ENCODE measurements at places on chromosomes 2 and 18.

DNA sequence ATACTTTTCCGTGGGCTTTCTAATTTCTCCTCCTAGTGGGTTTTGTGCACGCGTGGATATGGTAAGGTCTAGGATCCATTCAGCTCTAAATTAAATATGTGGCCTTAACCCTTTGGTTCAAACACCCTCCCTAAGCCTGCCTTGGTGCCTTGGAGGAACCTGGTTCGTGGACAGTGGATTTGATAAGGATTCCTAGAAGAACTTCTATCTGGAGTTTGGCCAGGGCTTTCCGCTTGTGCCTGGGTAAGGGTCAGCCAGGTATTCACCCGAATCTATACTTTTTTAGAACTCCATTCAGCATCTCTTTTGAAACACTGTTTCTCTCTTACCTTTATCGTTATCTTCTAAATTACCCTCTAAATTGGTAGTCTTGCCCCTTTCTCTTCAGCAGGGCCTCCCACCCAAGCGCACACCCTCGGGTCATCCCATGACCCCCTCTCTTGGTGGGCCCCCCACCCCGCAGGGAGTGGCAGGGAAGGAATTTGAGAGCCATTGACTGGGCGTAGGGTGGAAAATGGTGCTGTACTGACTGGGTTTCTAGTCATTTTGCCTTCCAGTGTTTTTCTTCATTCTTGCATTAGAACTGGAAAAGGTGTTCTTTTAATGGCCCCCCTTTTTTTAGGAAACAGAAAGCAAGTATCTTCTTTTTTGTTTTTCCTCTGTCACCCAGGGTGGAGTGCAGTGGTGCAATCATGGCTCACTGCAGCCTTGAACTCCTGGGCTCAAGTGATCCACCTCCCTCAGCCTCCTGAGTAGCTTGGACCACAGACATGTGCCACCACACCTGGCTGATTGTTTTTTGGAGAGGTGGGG is 1.8 kb downstream of the SOCS6 start:
- DNase-seq, result no peak

DNA sequence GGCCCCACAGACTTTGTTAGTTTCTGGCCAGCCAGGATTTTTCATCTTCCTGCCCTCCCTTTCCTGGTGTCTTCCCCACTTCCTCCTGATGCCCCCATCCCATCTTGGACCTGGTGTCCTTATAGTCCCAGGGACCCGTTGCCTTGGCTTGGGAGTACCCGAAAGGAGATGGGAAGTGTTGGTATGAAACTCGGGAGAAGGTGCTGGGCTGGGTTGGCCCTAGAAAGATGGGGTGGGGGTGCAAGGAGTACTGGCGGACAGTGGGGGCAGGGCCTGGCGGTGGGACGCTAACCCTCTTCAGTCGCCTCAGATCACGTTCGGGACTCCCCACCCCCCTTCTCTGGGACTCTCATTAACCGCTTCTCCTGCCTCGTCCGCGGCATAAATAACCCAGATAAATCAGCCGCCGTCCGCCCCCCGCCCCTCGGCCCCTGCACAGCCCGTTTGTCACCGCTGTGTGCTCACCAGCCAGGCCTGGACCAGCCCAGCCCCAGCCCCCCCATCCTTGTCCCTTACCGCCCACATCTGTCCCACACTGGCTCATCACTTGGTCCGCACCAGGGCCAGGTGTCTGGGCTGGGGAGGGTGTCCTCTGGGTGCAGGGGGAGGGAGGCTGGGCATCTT is 3.7 kb upstream of the ASIC4 start:
- no peak for DNase-seq

DNA sequence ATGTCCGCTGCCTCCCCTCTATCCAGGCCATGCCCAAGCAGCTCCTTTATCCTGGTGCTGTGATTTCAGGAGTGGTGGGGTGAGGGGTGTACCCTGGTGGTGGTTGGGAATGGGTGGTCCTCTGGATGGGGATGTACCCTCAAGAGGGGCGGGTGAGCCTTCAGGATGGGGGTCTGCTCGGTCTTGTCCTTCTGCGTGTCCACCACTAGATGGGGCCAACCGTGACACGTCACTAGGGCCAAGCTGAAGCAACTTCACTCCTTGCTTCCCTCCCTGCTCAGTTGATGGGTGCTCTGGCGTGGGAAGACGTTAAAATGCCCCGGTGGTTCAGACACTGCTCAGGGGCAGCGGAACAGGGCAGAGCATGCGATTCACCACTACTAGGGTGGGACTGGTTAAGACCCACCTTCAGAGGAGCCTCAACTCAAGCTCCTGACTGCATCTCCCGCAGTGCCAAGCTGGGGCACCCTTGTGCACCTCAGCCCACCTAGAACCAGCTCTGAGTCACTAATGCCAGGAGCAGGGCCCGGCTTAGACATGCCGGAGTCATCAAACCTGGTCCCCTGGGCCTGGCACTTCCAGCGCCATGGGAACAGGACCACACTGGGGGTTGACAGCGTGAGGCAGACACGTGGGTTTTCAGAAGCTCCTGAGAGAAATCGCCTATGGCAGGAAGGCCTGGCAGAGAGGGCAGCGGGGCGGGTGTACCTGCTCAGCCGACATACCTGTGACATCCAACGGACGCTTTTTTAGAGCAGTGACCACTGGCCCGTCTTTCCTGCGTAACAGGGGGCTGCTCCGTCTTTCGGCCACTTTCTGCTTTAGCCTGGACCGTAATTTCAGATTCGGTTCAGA is 256.7 kb downstream of the HDAC4 start:
- DNase-seq, result no peak

DNA sequence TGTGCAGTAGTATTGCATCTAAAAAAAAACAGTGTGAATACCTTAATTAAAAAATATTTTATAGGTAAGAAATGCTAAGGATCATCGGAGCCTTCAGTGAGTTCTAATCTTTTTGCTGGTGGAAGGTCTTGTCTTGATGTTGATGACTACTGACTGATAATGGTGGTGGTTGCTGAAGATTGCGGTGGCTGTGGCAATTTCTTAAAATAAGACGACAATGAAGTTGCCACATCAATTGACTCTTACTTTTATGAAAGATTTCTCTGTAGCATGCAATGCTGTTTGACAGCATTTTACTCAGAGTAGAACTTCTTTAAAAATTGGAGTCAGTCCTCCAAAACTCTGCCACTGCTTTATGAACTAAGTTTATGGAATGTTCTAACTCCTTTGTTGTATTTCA is 36.2 kb downstream of the GLS start:
- no peak for DNase-seq

DNA sequence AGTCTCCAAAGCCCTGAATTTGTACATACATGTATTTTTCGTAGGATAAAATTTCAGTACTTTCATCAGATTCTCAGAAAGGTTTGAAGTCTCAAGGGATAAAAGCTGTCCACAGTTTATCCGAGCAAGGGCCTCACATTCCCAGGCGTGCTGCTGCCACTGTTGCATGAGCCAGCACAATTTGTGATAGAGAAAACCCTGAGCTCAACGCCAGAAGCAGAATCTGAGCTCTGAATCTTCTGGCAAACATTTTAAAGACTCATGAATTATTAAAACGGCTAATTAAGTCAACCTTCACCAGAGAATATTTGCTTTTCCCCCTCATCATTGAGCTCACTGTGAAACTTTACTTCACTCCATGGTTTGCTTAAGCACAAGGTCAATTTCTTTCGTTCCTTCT is 38.5 kb upstream of the STPG4 start:
- no peak for DNase-seq

DNA sequence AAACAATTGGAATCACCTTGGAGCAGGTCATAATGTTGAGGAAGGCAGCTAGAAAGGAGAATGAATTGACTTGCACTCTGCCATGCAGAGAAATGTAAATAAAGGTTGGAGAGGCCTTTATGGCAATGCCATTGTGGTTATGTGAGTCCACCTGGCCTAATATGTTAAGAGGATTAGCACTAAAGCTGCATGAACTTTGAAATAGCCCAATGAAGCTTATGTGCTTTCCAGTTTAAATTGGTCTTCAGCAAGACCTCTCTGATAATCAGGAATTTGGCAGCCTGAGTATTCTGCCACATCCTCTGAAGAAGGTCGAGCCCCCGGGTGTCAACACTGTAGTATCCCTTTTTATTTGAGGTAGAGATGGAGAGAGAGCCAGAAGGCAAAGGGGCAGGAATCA is 464.9 kb downstream of the CDH2 start:
- DNase-seq, result no peak

DNA sequence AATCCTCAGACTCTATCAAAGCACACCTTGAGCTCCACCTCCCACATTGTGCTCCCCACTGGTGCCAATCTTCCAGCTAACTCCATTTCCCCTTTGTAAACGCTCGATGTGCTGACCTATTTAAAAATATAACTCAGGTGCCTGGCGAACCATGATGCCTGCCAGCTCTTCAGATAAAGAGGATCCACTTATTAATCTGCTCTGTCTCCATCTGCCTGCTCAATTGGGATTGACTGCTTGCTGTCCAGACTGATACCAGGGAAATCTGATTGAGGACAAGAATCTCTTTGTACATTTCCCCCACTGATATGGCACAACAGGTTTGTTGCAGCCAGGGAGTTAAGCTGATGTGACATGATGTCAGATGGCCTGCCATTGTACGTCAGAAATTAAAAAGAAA is 2036.5 kb upstream of the CELF4 start:
- DNase-seq, result no peak

GRCh38 chr2:12062053-12062395 is 315.6 kb downstream of the LPIN1 start:
- DNase-seq, result no peak

GRCh38 chr2:101534149-101534611 is 59.3 kb upstream of the RFX8 start:
- no peak for DNase-seq

DNA sequence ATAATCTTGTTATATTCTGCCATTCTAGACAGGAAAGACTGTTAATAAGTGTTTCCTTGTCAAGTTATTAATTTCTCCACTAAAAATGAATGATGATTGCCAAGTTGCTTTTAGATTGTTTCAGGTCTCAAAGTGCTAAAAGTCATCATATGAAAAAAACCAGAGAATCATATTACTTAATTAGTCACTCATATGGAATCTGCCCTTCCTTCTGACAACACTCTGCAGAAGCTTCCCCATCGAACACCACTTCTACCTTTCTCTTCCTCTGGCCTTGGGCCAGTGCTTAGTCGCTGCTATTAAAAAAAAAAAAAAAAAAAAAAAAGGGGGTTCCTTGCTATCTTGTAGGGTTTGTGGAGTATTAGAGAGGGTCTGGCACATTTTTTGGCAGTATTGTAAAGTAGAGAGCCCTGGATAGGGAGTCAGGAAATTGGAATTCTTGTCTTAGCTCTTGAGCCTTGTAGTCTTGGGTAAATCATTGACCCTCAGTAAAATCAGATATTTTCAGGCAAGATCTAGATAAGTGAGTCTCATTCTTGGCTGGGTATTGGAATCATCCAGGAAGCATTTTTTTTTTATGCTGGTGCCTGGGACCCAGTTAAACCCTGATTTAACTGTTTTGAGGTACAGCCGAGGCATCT is 141.7 kb upstream of the CCDC68 start:
- no peak for DNase-seq

Measured in cardiac septum (tissue), 1 donor.